Right hindlimb (tissue), 1 donor: ENCODE measurements at places on chromosomes 2 and 18.
A peak's percentile ranks its signal among the peaks of the same experiment; 100 is the strongest.

DNA sequence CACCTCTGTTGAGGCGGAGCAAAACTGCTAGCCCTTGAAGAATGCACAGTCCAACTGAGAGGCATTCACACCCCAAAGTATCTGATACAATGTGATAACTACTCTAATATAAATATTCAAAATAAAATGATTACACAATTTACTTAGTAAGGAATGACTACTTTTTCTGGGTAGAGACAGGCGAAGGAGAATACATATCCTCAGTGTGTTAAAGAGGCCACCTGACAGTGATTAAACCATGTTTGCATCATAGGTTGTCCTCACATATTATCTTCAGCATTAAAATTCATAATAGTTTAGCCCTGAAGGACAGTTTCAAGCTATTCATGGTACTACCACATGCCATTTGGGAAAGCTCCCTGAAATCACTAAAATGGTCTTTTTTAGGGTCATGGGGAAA lies 16.9 kb upstream of the BAZ2B start:
- DNase-seq, result no peak

GRCh38 chr2:211435331-211435730 lies 878.9 kb downstream of the CPS1 start:
- no peak for DNase-seq

DNA sequence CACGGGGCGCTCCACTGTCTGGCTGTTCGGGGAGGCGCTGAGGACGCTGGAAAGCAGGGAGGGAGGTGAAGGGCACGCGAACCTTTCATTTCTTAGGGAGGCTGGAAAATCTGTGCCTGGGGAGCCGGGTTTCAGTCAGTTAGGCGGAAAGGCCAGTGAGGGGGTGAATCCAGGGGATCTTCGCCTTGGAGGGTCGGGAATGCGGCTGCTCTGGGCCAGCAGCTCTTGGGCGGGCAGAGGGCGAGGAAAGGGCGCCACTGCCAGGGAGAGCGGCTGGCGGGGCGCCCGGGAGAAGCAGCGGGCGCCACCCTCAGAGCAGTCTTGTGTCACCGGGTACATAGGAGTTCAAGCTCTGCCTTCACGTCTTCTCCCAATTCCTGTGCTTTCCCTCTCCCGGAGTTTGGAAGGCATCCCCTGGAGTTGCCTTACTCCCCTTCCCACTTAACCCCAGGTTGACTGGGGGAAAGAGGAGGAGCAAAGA lies 1.4 kb downstream of the CCDC85A start:
- peak; percentile 46 for DNase-seq

DNA sequence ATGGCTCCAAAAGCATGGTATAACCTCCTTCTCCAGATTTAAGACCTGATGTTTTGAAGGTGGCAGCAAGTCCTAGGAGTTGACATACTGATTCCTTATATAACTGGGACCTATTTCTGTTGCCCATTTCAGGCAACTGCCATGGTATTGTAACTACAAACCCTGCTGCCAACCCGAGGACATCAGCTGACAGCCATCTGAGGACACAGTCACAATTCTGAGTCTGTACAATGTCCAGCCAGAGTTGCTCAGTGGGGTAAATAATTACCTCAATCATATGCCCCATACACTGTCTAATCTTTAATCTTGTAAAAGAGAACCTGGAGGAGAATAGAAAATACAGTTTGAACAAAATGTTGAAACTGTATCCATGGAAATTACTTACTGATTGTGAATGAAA lies 8.7 kb upstream of the GAREM2 start:
- no peak for DNase-seq

DNA sequence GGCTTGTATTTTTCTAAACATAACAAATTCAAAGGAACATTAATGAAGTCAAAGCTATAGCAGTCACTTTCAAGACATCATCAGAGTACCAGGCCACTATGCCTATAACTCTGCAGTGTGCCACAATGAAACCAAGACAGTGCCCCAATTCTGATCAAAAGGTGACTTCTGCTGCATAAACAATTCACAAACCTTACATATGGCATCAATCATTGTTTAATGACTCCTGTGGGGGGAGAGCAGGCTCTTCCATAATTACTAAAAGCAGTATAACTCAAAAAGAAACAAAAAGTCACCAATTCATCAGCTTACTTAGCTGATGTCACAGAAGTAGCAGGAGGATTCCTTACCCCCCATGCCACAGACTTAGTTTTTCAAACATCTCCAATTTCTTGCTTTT lies 15.5 kb downstream of the LPIN2 start:
- no peak for DNase-seq

GRCh38 chr2:112791019-112791418 lies 6.7 kb upstream of the IL1A start:
- no peak for DNase-seq

DNA sequence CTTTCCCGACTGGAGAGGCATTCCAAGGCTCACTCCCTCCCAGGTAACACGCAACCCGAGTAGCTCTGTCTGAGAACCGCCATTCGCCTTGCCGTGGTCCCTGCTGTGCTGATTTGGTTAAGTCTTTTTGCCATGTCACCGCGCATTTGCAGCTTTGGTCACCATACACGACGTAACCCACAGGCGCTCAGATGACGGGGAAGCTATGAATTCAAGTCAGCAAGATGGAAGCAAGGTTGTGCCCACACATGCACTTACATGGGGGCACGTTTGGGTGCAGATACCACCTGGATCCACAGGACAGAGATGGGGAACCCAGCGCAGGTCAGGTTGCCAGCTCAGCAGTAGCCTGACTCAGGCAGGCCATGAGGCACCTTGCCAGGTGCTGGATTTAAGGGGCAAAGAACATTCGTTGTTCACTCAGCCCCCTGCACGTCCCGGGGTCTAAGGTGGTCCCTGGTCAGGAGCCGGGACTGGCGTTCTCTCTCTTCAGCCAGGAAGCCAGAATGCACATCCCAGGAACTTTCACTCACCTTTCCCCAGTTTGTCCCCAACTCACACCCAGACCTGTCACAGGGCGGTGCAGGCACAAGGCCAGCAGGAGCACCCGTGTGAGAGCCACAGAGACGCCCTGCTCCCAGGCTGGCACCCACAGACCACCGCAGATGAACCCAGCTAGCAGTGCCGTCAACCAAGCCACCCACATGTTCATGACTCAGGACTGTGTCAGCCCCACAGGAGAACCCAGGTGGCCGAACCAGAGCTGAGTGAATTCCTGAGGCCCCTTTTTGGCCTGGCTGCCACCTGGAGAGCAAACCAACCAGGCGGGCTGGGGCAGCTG lies 19.9 kb downstream of the SNED1 start:
- no peak for DNase-seq

DNA sequence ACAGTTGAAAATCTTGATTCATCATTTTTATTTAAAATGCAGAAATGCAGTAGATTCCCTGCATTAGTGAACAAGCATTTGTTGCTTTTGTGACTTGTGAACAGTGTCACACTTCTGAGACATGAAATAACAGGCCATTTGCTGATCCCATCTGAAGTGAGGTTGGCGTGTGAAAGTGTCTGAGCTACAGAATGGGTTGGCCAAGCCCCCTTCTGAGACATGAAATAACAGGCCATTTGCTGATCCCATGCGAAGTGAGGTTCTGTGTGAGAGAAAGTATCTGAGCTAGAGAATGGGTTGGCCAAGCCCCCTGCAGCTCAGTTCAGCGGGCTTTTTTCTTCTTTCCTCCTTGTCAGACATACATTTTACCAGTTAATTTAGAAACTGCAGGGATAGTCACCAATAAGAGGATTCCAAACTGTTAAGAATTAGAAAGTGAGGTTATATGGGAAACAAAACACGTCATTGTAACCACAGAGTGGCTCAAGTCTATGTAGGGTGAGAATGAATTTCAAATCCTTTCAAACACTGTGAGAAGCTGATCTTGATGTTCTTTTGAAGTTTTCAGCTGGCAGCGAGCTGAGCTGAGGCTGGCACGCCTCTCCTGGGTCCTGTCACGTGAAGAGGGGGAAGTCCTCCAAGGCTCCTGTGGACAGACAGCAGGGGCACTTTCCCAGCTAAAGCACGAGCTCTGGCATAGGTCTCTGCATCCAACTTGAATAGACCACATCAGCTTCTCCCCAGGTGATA lies 339.2 kb upstream of the SALL3 start:
- DNase-seq, result no peak

DNA sequence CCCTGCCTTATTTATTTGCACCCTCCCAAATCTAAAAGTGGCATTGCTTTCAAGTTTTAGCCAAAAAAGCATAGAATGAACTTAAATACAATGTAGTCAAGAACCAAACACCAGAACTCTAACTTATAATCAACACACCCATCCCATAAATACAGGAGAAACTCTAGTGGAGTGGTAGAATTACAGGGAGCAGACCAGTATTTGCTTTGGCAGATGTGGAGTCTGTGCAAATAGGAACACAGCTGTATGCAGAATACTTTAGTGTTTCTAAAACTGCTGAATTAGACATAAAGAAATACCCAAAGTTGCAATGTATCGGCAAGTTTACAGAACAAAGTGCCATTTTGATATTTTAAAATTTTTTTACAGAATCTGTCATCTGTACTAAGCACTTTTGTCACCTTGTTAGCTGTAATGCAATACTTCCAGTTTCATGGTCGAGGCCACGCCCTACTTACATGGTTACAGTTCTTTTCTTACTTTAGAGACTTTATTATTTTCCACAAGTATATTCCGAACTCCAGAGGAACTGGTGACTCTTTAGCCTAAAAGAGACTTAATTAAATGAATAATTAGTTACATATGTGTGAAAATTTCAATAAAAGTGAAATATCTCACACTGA lies 23.7 kb upstream of the COL5A2 start:
- DNase-seq, result no peak

DNA sequence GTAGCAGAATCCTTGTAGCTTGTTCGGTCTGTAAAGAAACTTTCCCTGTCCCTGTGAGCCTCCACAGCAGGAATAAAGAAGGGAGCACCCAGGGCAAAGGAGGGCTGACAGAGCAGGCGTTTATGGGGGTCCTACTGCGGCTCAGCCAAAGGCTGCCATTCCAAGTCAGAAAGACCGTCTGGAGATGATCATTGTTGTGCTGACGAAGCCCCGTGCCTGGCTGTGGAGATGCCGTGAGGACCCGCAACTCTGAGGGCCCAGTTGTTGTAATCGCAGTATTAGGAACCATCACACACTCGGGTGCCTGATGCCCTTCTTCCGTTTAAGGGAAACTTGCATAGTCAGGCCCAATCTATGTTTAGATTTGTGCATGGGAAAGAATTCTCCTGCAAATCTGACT lies 16.9 kb upstream of the VWA3B start:
- no peak for DNase-seq

DNA sequence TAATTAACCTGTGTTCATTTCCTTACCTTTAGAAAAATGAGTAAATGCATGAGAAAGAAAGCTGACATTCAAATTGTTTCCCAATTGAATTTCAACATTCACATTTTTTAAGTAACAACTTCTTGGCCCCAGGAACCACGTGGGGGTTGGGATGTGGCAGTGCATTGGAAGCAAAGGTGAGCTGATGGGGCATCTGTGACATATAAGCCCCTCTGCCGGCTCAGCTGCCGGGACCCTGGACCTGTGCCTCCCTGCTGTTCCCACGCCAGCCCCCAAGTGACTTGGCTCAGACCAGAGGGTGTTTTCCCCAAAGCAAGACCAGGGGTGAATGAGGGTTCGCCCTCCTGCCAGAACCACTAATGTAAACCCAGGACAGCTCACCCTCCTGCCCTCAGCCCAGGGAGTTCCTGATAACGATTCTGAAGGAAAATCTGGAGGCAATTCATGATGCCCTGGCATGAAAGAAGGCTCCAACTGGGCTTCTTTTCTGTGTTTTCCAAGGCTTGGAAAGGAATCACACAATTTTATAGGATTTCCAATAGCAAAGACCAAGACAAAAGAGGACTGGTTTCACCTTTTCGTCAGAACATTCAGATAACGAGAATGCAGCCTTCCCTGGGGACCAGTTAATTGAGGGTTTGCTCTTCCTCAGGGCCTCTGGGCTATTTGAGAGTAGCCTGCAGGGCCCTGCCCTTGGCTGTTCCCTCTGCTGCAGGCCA lies 193.2 kb upstream of the TWIST2 start:
- no peak for DNase-seq

DNA sequence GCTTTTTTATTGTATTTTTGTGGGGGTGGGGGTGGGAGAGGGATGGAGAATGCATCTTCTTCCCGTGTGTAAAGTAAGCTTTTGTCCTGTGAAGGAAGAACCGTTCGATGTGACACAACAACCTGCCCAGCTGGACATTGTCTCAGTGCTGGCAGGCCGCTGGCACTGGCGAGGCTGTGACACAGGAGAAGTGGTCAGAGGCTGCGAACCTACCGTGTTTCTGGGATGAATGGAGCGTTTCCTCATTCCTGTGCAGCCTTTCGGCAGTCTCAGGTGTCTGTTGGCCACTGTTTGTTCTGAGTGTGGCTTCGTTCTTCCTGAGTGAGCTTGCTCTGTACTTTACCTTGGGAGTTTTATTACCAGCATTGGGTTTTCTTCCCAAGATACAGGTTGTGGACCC lies 8.0 kb downstream of the RAMP1 start:
- no peak for DNase-seq

- no peak for DNase-seq
These were observed 38.0 kb downstream of the RNF152 start for GRCh38 chr18:61854578-61855448.

DNA sequence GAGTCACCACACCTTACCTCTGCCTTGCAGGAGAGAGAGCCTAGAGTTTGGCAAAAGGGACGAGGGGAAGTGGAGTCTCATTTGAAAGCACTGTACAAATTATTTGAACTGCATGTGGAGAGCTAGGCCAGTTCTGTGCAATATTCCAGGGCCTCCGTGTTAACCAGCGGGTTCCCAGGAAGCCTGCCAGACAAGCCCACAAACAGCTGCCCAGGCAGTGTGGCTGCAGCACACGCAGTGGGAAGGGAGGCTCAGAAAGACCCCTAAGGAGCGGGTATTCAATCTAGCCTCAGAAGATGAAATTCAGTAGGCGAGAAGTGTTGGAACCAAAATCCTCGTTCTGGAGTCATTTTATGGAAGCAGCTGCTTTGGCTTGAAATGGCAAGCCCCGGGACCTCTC lies 30.7 kb downstream of the CNGA3 start:
- DNase-seq, result peak; percentile 45

- no peak for DNase-seq
These were observed 1.8 kb upstream of the MPV17 start for GRCh38 chr2:27324720-27325119.

- no peak for DNase-seq
These were observed 47.8 kb downstream of the ZAP70 start for GRCh38 chr2:97761192-97761591.

GRCh38 chr2:33238111-33238510 lies 238.3 kb upstream of the RASGRP3 start:
- no peak for DNase-seq

GRCh38 chr18:25287106-25287505 lies 64.9 kb downstream of the ZNF521 start:
- no peak for DNase-seq
